ENCODE measurements at places on chromosomes 11 and 22.
A peak's percentile ranks its signal among the peaks of the same experiment; 100 is the strongest.

DNA sequence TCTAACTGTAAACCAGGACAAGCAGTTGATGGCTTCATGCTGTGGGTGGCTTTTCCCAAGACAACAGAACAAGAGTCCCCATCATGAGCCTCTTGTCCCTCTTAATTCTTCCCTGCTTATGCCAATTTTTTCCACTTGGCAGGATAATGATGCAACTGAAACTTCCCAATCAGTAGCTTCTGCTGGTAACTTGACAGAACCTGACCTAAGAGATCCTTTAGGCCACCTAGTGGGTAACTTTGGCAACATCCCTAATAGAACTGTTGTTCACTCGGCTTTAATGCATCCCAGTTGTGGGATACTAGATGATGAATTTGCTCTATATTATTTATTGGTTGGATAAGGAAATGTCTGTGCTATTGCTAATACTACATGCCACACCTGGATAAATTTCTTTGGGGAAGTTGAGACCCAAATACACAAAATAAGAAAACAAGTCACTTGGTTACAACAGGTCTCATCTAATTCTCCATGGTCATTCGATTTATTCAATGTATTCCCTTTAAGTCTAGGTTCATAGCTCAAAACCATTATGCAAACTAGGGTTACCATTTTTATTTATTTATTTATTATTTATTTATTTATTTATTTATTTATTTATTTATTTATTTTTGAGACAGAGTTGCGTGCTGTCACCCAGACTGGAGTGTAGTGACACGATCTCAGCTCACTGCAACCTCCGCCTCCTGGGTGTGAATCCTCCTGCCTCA, 41.4 kb upstream of the NFAM1 start:
- peak; percentile 35 for DNase-seq

GRCh38 chr22:36682811-36683210, 20.7 kb downstream of the CACNG2 start:
- no peak for DNase-seq

- no peak for DNase-seq
Observed at GRCh38 chr11:19698493-19699292, 13.9 kb upstream of the NAV2 start.

- DNase-seq = no peak
Observed at GRCh38 chr11:10349806-10350205, 44.9 kb downstream of the ADM start.

DNA sequence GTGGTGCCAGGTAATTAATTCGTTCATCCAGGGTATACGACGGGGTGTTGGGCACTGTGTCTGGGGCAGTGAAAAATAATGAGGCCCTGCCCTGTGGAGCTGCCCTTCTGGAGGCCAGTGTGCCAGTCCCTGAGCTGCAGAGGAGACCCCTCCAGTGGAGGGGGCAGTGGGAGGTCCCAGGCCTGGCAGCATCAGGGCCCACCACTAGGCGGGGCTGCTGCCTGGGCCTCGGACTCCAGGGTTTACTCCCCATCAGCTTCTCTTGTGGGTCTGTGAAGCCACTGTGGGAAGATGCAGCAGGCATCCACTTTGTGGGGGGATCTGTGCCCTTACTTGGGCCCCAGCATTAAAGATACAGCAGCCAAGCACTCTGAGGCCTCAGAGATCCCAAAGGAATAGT, 17.4 kb upstream of the TMPRSS6 start:
- DNase-seq = no peak

GRCh38 chr11:79259800-79260199, 181.0 kb downstream of the TENM4 start:
- no peak for DNase-seq

DNA sequence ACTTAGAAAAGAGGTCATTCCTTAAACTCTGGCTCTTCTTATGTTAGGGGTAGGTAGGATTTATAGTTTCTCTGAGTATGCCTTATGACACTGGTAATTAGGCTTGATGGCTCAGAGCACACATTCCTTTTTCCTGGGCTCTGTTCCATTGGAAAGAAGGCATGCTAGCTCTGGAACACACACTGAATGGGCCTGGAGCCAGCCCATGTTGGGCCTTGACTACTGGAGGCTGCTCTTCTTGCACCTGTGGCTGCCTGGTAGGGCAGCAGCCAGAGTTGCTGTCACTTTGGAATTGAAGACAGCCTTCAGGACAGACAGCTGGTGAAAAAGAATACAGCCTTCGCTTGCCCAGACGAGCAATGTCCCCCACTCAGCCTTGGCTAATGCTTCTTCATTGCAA, 18.2 kb downstream of the MCAM start:
- no peak for DNase-seq

DNA sequence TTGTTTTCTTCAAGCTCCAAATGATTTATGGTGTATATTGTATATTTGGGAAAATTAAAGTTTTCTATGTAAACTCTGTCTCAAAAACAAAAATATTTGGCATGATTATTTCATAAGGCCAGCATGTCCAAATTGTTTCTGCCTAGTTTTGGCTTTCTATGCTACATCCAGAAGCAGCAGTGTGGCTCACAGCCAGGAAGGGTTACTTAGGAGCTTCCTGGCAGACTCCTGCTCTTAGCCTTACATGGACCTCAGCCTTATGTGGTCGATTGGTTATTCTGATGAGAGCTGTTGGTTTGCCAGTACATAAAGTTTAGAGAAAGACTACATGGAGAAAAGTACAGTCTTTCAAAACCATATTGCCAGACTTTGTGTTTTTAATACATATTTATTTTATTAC, 297.7 kb upstream of the FAT3 start:
- DNase-seq = no peak

- DNase-seq = no peak
Observed at GRCh38 chr11:43316451-43316850, 4.7 kb downstream of the API5 start.

- DNase-seq = no peak
Observed at GRCh38 chr11:70490208-70490607, 91.9 kb downstream of the CTTN start.

- no peak for DNase-seq
Observed at GRCh38 chr22:29758068-29758622, 8.7 kb downstream of the ZMAT5 start.

DNA sequence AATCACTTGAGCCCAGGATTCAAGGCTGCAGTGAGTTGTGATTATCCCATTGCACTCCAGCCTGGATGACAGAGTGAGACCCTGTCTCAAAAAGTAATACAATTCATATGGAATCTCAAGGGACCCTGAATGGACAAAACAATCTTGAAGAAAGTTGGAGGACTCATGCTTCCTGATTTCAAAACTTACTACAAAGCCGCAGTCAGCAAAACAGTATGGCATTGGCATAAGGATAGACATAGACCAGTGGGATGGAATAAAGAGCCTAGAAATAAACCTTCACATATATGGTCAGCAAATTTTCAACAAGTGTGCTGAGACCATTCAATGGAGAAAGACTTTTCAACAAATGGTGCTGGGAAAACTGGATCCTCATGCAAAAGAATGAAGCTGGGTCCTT, 2.5 kb downstream of the SELENOO start:
- no peak for DNase-seq

DNA sequence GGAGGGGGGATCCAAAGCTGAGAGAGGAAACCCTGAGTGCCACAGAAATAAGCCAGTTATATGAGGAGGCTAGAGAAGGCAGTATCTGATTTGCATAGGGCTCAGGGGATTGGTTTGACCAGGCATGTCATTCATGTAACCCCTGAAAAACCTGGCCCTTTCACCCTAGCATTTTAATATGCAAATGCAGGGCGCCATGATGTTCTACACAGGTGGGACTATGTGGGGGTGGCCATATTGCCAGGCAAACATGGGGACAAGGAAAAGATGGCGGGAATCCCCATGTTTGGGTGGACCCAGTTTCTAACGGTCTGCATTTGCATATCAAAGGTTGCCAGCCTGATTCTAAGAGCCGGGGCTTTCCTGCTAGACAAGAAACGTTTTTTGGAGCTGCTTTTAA, 27.2 kb downstream of the CSF2RB start:
- no peak for DNase-seq

- no peak for DNase-seq
Observed at GRCh38 chr11:92361551-92361950, 136.9 kb downstream of the FAT3 start.

DNA sequence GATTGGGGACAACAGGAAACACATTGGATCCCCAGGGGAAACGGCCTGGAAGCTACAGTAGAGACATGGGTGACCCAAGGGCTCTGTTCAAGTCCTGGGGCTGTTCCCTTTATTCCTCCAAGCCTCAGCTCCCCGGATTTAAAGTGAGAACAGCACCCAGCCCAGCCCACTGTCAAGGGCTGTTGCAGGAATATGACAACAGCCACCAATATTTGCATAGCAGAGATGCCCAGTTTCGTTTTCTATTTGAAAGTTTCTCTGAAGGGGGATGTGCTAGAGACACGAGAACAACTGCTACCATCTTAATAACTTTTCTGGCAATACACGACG, 81.1 kb upstream of the WNT7B start:
- DNase-seq = peak; percentile 78

DNA sequence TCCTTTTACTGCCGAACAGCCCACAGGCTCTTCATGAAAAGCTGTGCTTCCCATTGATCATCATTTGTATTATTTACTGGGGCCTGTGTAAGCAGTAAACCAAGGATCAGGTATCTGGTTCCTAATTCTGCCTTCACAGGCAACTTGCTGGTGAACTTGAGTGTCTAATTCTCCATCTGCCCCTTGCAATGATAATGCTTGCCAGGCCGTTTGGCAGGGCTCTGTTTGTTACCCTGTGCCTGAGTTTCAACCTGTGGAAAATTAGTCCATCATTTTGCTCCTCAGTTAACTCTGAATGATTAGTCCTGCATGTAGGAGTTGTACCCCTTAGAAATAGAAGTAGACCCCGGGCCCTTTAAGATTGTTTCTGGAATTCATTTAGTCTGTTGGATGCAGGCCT, 298.4 kb upstream of the CADM1 start:
- DNase-seq = no peak

- DNase-seq = no peak
Observed at GRCh38 chr22:48803948-48804810, 1023.5 kb downstream of the BRD1 start.

DNA sequence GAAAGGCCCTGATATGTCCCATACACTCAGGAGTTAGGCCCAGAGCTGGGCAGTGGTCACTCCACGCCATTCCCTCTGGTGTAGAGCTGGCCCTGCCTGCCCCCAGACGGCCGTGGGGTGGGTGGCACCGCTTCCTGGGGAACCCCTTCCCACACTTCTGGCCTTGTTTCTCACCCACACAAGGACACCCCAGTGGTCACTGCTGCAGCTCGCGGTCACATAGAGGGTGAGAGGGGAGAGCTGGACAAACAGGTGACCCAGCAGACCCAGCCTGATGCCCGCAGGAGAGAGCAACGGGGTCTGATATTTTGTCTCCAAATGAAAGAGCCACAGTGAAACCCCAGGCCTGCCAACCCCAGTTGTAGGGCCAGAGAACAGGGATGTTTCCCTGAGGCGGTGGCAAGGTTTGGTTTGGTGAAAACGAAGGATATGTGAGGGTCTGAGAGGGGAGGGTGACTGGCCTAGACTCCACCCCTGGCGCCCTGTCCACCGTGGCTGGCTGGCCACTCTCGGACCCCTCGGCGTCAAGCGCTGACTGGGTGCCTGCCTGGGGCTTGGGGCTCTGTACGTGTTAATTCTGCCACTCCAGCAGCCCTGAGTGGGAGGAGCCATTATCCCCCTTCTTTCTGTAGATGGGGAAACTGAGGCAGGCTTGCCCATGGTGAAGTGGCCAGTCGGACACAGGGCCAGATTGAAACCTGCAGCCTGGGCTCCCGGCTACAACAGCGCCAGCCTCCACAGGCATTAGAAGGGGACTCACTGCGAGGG, 71.0 kb upstream of the PPARA start:
- no peak for DNase-seq

DNA sequence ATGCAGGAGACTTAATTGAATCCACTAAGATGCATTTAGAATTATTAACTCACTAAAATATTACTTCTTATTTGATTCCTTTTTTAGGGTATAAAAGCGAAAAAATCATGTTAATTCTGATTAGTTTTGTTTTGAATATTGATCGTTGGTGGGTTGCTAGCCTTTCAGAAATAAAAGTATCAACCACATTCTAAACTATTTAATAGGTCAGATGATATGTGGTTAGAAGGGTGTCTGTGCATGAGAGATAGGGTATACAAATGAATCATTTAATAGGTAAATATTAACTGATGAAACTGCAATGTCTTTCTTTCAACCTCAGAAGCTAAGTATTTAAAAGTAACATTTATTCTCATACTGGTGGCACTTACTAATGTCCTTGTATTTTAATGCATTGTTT, 515.1 kb downstream of the CNTN5 start:
- no peak for DNase-seq

GRCh38 chr11:131025421-131026125, 109.3 kb upstream of the SNX19 start:
- DNase-seq = no peak

GRCh38 chr11:10379871-10380568, 75.0 kb upstream of the AMPD3 start:
- DNase-seq = no peak

DNA sequence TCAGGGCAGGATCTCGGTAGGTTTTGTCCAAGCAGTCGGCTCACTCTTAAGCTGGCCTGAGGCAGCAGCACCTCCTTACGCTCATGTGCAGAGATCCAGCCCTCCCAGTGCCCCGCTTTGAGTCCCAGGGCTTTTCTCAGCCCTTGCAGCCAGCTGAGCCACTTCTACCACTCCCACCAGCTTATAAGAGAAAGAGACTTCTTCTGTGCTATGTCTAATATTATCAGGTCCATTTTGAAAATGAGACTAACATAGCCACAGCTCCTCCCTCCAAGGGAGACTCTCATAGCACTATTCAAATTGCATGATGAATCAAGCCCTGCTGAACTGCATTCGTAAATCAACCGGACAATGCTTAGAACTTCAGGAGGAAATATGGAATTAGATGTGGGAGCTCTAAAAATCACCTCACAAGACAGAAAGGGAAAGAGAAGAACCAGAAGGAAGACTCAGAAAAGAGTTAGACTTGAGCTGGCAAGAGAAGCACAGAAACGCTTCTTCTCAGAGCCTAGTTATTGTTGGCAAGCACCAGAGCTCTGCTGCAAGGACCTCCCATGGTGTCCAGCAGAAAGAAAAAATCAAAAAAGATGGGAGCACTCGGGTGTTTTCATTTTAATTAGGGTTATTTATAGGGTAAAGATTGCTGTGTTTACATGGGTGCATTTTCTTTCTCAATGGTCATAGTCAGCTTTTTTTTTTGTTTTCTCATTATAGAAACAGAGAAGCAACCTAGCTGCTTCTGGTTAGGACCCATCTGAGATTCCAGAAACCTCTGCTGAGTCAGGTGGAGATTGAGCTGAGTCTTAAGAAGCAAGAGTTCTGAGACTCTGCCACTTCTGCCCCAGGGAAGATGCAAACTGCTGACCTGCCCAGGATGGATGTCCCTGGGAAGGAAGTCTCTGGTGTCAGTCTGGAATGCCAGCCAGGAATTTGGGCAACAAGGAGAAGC, 181.4 kb downstream of the ETS1 start:
- no peak for DNase-seq

DNA sequence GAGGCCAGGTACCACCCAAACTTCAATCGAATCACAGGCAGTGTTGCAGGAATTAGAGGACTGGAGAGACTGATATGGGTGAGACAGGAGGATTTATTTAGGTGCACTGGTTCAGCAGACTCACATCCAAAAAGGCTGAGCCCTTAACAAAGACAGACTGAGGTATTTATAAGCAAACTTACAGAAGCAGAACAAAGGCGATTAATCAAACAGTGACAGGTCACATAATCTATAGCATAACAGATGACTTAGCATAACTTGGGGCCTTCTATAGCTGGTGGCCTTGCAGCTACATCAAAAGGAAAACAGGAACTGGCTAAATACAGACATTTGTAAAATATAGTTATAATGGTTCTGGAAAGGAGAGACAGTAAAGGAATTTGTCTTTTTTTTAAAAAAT, 2.1 kb downstream of the APOBEC3B start:
- no peak for DNase-seq

Measured in CD14-positive monocyte (primary cell).